Stimulated activated CD4-positive, alpha-beta T cell treated with anti-CD3 and anti-CD28 coated beads, Interleukin-4, amount 100 ng/mL, for 4 hours (primary cell): ENCODE measurements at places on chromosomes 16 and 17.

DNA sequence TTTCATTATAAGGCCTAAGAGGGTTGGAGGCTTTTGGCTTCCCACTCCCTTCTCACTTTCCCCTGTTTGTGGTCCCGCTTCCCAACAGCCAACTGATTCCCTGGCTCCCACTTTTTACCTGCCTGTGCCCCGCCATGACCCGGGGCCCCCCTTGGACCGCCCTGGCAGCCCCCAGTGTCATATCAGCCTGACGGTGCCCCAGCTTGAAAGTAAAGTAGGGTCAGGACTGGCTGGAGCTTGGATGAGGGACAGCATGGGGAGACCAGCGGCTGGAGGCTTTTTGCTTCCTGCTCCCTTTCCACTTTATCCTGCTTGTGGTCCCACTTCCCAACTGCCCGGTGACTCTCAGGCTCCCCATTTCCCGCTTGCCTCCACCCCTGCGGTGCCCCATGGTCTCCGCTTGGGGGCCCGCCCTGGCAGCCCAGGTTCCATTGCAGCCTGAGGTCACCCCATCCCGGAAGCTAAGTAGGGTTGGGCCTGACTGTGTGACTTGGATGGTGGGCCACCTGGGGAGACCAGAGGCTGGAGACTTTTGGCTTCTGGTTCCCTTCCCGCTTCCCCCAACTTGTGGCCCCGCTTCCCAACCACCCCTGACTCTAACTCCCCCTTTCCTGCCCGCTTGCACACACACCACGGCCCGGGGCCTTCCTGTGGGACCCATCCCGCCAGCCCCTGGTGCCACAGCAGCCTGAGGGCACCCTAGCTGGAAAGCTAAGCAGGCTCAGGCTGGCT, 2274.7 kb downstream of the TP53TG3F start:
- no peak for DNase-seq

GRCh38 chr17:15323131-15323530, 18.3 kb downstream of the TEKT3 start:
- DNase-seq, result no peak

DNA sequence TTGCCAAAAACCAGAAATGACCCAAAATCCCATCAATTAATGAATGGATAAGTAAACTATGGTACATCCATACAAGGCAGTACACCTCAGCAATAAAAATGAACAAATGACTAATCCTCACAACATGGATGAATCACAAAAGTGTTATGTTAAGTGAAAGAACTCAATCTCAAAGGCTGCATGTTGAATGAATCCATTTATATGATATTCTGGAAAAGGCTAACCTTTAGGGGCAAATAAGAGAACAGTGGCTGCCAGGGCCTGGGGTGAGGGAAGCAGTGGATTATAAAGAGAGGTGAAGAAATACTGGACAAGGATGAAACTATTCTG, 46.1 kb upstream of the MSI2 start:
- DNase-seq, result no peak

- no peak for DNase-seq
These were observed 93.9 kb downstream of the YPEL2 start for GRCh38 chr17:59425085-59425931.

- peak; percentile 47 for DNase-seq
These were observed 24.8 kb downstream of the CCR7 start for GRCh38 chr17:40540448-40540847.

GRCh38 chr16:51141106-51141505, 10.0 kb downstream of the SALL1 start:
- DNase-seq, result no peak

GRCh38 chr16:50573279-50573678, 25.1 kb downstream of the NKD1 start:
- DNase-seq, result no peak

GRCh38 chr17:58686980-58687379, 4.9 kb downstream of the TEX14 start:
- no peak for DNase-seq

DNA sequence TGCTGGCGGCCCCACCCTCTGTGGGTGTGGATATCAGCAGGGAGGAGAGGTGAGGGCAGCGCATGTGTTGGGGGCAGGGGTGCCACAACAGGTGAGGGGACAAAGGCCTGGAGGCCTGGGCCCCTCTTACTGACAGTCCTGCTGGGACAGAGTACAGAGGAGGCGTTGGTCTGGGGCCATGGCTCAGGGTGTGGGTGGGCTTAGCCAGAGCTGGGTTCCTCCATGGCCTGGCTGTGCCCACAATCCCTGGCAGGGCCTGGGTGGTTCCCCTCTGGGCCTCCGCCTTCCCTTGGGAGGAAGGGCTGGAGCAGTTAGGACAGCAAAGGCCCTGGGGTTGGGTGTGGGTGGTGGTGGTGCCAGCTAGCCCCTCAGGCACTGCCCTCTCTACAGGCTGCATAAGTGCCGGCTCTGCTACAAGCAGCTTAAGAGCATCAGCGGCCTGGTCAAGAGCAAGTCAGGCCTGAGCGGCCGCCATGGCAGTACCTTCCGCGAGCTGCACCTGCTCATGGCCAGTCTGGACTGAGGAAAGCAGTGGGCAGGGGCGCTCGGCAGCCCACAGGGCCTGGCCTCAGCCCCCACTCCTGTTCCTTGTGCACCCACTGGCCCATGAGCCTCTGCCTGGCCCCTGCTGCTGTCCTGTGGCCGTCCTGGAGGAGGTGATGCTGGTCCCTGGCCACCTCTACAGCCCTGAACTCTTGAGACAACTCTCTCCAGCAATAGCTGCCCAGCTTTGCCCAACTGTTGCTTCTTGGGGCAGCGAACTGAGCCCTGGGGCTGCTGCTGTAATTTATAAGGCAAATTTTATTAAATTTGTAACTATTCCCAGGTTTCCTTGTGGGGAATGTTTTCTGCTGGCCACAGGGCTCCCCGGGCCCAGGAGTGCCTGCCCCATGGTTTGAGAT, 21.1 kb downstream of the KATNB1 start:
- DNase-seq, result no peak

GRCh38 chr17:77245162-77245926, 104.6 kb downstream of the SEC14L1 start:
- no peak for DNase-seq

GRCh38 chr16:3149630-3150345, 15.0 kb downstream of the ZNF213 start:
- DNase-seq, result peak; percentile 54

DNA sequence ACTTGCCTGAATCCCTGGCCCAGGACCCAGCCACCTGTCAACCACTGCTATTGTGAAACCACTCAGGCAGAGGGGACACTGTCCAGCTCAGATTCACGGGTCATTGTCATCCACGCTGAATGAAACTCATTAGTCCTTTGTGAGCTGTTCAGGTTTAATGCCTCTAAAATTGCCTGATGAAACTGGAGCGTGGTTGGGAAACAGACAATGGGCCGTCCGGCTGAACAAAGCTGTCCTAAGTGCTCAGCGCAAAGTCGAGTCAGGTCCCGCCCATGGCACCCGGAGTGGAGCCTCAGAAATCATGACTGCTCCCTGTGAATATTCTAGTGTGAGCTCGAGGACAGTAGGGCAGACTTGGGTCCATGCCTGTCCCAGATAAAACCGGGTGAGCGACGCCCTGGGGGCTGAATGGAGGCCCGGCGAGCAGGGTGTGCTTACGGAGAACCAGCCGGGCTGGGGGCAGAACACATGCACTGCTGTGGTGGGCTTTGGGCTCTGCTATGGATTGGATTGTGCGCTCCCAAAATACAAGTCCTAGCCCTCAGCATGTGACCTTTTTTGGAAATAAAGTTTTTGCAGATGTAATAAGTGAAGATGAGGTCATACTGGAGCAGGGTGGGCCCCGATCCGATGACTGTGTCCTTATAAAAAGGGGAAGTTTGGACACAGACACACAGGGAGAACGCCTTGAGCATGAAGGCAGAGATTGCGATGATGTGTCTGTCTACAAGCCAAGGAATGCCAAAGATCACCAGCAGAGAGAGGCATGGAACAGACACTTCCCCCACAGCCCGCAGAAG, 12.9 kb upstream of the CMIP start:
- no peak for DNase-seq

DNA sequence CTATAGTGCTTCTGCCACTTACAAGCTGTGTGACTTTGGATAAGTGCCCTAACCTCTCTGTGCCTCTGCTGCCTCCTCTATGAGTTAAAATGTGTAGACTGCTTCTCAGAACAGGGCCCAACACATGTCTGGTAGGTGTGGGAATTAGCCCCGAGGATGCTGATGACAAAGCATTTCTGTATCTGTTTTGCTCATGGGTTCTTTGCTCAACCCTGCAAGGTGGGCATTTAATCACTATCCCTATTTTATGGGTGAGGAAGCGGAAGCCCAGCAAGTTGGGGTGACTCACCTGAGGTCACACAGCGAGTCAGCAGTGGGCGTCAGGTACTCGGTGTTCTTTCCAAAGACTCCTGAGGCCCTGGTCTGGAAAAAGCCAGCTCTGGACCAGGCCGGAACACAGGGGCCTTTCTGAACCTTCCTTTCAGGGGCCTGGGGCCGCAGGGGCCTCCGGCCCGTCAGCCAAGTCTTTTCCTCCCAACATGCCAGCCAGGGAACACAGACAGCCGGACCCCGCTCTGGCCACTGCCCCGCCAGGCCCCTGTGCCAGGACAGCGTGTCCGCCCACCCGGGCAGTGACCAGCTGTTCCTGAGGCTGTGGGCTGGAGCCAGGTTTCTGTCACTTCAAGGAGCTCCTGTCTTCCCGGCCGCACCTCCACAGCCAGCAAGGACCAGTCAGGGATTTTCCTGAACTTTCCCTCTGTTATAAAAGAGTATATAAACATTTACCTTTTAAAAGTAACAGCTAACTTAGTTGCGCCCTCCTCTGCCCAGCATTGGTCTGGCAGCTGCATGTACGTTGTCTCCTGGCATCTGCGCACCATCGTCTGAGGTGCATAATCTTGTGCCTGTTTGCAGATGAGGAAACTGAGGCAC, 62.5 kb downstream of the SREBF1 start:
- no peak for DNase-seq

- peak; percentile 30 for DNase-seq
These were observed 5.4 kb upstream of the SLC5A2 start for GRCh38 chr16:31477220-31478216.

GRCh38 chr16:30974348-30974747, 10.7 kb upstream of the HSD3B7 start:
- DNase-seq, result no peak

DNA sequence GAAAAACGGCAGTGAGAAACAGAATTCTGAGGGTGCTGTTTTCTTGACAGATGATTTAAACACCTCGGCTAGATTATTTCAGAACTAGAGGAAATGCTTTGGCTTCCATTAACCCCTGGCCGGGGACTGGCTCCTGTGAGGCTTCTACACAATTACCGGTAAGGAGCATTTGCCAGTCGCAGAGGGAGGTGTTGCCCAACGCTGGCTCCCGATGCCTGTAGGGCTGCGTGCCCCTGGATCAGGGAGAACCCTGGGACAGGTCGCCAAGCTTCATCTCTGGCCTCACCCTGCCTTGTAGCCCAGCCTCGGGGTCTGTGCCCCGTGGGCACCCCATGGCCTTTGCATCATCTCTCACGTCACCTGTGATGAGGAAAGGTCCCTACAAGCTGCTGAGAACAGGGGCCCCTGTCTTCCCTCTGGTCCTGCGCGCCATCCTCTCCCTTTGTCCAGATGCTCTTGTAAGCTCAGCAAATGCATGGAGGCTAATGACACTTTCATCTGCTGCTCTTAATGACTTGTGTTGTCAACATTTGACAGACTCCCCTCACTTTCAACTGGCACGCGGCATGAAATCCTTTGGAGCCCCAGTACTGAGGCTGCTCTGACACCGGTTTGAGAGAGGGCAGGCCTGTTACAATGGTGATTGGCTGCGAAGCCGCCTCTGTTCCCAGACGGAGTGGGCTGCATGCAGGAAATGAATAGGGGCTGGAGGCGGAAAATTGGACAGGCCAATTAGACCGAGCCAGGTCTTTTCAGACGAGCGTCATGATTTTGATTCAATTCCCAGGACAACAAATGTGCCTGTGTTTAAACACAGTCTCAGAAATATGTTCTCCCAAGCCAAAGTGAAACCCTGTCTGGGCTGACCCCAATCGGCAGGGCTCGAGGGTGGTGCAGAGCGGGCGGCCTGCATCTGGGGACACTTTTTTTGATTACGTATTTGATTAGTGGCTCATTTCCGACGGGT, 85.5 kb upstream of the DOC2B start:
- no peak for DNase-seq
